ENCODE measurements at places on chromosomes 7 and 10. TPM values are rescaled to one million over a fixed set of nuclear protein-coding genes. Genes with fewer than 3 reads are reported as not detected.

The ZPBP gene
- not detected for total RNA-seq

The KLHDC10 gene
- total RNA-seq = 10.6 TPM

The SRRM3 gene
- total RNA-seq = 0.30 TPM

The TRIM74 gene
- not detected for total RNA-seq

The TMEM270 gene
- total RNA-seq = not detected

The SFTPA1 gene
- total RNA-seq = not detected

The TMEM196 gene
- total RNA-seq = not detected

The PDZD7 gene
- total RNA-seq = 0.23 TPM

The PNLIP gene
- not detected for total RNA-seq

The CTAGE8 gene
- total RNA-seq = 3.7 TPM

The SRGN gene
- 5.2 TPM for total RNA-seq

The UNCX gene
- total RNA-seq = not detected

The TEX47 gene
- not detected for total RNA-seq

The FRG2B gene
- total RNA-seq = not detected

The CDC14C gene
- total RNA-seq = not detected

The THSD7A gene
- total RNA-seq = not detected

The CCDC3 gene
- total RNA-seq = 0.31 TPM

The RET gene
- 2.5 TPM for total RNA-seq

The MUC3A gene
- total RNA-seq = not detected

The LBX1 gene
- total RNA-seq = not detected

The HYAL4 gene
- not detected for total RNA-seq

The SLC18A2 gene
- total RNA-seq = not detected

The RGR gene
- total RNA-seq = not detected

The KIAA1549 gene
- total RNA-seq = 1.5 TPM

The NUTM2A gene
- 1.0 TPM for total RNA-seq

The OR13A1 gene
- not detected for total RNA-seq

The HABP2 gene
- not detected for total RNA-seq

The GDF10 gene
- total RNA-seq = not detected

The SRI gene
- total RNA-seq = 156 TPM

The MEOX2 gene
- total RNA-seq = not detected

The SLC29A4 gene
- 8.6 TPM for total RNA-seq

The TMEM72 gene
- not detected for total RNA-seq

The CPXM2 gene
- total RNA-seq = under 0.01 TPM

The CRYGN gene
- not detected for total RNA-seq

The TRPV6 gene
- 0.08 TPM for total RNA-seq

The TMEM236 gene
- total RNA-seq = 0.04 TPM

The OR6V1 gene
- not detected for total RNA-seq

The ELAPOR2 gene
- 3.2 TPM for total RNA-seq

The MYL7 gene
- total RNA-seq = not detected

The AKR1B15 gene
- not detected for total RNA-seq

The BTBD16 gene
- 0.15 TPM for total RNA-seq

The UCN3 gene
- not detected for total RNA-seq

The ADCK2 gene
- total RNA-seq = 17.7 TPM

The IMMP2L gene
- total RNA-seq = 11.6 TPM

The LIPF gene
- total RNA-seq = not detected

The EPC1 gene
- total RNA-seq = 9.7 TPM

The CHN2 gene
- total RNA-seq = 0.15 TPM

The CCNJ gene
- total RNA-seq = 3.6 TPM

The ATP5F1C gene
- 349 TPM for total RNA-seq

The PRF1 gene
- total RNA-seq = not detected

The FBXL13 gene
- total RNA-seq = 0.11 TPM

The MGMT gene
- total RNA-seq = 39.8 TPM

The OLAH gene
- total RNA-seq = 0.55 TPM

The CAMK2B gene
- 0.04 TPM for total RNA-seq

The SPDYE16 gene
- total RNA-seq = not detected

The VAX1 gene
- not detected for total RNA-seq

The CRTAC1 gene
- not detected for total RNA-seq

The CFAP70 gene
- total RNA-seq = 0.55 TPM
